Myometrial cell (primary cell): ENCODE measurements at places on chromosomes 3 and 15. TPM values are rescaled to one million over a fixed set of nuclear protein-coding genes. Genes with fewer than 3 reads are reported as not detected.

Gene NIT2
- 15.0 and 21.4 TPM in 2 replicates for total RNA-seq

Gene OXSR1
- 29.7 and 30.5 TPM in 2 replicates for total RNA-seq

Gene DUOXA2
- total RNA-seq: not detected in 2 replicates

Gene CCR9
- total RNA-seq: not detected in 2 replicates

Gene OXTR
- total RNA-seq: 70.9 and 77.4 TPM in 2 replicates

Gene CLDN16
- 0.35 and 1.2 TPM in 2 replicates for total RNA-seq
